ENCODE measurements at places on chromosomes 16 and 17.

DNA sequence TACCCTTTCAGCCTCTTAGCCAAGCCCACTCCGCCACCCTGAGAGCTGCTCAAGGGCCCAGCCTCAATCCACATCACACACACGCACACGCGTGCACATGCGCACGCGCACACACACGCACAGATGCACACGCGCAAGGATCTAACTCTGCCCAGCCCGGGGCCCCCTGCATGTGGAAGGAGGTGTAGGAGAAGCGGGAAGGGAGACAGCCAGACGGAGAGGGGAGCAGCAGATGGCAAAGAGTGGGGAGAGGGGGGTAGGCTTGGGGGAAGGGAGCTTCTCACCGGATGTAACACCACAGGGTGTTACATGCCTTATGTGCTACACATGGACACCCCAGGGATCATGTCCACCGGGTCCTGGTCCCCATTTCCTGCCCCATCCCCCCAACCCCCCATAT lies 15.3 kb downstream of the DLG4 start:
- DNase-seq: peak; percentile 25

DNA sequence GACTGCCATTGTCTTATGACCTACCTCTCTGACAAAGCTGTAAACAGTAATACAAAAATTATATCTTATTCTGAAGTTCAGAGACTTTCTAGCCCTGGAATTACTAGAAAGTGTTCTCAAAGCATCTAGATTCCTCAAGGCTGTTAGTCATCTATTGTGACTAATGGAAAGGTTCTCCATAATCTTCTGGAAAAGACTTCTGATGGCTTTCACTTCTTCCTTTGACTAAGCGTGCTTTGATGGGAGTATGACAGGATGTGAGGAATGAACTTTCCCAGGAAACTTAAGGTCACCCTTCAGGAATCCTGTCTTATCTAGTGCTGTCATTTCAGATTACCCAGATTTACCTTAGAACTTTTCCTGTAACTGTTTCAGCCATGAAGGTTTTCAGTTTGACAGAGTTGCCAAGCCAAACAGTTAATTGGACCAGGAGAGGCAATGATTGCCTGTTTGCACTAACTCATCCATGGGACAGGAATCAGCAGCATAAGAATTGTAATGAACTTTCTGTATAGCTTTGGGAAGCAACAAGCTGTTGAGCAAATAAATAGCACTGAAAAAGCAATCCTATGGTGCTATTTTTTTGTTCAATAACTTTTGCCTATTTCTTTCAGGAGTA lies 43.5 kb downstream of the AP2B1 start:
- no peak for DNase-seq

DNA sequence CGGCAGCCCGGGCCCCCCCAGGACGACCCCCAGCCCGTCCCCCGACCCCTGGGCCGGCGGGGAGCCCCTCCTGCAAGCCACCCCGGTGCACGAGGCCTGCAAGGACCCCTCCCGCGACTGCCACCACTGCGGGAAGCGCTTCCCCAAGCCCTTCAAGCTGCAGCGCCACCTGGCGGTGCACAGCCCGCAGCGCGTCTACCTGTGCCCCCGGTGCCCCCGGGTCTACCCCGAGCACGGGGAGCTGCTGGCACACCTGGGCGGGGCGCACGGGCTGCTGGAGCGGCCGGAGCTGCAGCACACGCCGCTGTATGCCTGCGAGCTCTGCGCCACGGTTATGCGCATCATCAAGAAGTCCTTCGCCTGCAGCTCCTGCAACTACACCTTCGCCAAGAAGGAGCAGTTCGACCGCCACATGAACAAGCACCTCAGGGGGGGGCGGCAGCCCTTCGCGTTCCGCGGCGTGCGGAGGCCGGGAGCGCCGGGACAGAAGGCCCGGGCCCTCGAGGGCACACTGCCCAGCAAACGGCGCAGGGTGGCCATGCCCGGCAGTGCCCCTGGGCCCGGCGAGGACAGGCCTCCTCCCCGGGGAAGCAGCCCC lies 15.6 kb upstream of the ZFPM1 start:
- peak; percentile 45 for DNase-seq

DNA sequence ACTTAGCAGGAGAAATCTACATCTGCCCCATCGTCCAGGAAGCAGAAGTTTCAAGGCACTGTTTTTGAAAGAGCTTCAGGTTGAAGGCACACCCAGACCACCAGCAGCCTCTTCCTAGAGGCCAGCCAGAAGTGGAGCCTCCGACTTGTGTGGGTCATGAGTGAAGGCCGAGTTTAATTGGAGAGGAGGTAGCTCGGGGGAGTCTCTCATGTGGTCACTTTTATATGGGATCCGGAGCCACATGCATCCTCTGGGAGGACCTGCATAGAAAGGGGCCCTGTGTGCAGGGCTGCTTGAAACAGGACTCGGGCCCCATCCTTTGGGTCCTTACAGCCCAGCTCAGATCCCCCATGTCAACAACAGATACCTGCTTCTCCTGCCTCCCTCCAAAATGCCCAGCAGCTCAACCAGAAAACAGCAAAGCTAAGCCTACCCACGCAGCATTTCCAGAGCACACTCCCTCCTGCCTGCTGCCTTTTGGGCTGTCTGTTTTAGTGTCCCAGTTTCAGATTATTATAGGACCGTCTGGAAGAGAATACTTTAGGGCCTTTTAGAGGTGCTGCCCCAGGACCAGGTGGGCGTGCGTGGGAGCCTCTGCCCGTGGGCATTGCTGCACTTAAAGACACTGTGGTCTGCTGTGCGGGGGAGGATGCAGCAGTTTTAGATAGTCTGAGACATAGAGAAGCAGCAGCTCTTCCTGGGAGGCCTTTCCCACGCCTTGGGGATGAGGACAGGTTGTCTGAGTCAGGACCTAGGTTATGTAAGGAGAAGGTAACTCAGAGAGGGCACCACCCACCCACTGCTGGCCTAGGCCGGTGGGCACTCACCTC lies 29.5 kb downstream of the MPRIP start:
- no peak for DNase-seq

DNA sequence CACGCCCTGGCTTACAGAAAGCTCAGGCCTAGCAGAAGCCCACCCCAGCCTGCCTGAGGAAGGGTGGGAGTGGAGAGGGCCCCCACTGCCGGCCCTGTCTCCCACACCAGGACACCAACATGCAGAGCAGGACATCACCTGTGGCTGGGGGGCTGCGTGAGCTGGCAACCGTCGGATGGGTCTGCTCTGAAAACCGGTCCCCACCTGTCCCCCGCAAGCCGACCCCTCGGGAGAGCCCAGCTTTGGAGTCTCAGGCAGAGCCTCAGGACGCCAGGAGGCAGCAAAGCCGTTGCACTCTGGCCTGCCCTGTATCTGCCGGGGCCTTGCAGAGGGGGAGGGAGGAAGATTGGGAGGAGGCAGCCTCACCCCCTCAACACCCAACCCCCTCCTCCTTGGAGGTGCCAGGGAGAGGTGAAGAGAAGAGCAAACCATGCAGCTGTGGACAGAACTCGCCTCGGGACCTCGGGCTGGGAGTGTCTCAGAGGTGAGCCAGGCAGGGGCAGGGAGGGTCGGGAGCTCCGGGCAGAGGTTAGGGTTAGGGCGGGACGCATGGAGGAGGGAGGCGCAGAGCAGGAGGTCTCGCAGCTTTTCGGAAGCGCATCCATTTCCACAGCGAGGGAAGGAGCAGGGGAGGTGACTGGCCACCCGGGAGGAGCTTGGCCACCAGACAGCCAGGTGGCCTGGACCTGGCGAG lies 30.4 kb upstream of the ZC3H18 start:
- no peak for DNase-seq

DNA sequence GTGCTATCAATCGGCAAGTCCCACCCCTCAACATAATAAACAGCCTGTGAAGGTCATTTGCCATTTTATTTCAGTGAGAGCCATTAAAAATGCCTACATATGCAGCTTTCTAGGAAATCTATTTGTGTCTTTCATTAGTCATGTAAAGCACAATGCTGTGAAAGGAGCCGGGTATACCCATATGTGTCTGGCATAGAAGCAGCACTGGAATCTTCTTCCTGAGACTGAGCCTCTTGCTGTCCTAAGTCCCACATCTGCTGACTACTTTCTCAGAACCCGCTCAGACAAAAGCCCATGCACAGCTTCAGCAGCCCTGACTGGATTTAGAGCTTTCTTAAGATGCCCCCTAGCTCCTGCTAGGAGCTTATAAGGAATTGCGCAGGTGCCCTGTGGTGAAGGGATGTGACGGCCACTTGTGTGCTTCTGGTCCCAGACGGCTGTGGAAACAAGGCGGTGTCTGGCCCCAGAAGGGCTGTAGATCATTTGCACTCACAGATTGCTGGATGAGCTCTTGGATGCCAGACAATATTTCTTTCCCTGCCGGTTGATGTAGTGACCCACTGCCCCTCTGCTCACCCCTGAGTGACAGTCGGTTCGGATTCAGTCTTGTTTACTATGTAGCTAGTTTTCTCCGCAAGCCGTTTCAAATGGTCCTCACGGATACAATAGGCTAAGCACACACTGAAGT lies 172.2 kb downstream of the ANKFN1 start:
- no peak for DNase-seq
